Uterine smooth muscle cell (primary cell): ENCODE measurements at places on chromosomes 7 and 10. TPM values are rescaled to one million over a fixed set of nuclear protein-coding genes. Genes with fewer than 3 reads are reported as not detected.

Gene SUN3
- total RNA-seq: not detected in 2 replicates

Gene OPALIN
- not detected in 2 replicates for total RNA-seq

Gene KIAA1549
- total RNA-seq: 1.5 and 2.4 TPM in 2 replicates

Gene C10orf105
- total RNA-seq: under 0.01 TPM in 2 replicates

Gene ATOH7
- not detected in 2 replicates for total RNA-seq

Gene NKX2-3
- not detected in 2 replicates for total RNA-seq

Gene HOXA6
- total RNA-seq: 0.37 and 1.7 TPM in 2 replicates

Gene IKZF1
- total RNA-seq: not detected in 2 replicates

Gene GDF10
- 0.11 and 0.12 TPM in 2 replicates for total RNA-seq

Gene WEE2
- total RNA-seq: not detected in 2 replicates
